ENCODE measurements at places on chromosomes 3 and 15.
A peak's percentile ranks its signal among the peaks of the same experiment; 100 is the strongest.

DNA sequence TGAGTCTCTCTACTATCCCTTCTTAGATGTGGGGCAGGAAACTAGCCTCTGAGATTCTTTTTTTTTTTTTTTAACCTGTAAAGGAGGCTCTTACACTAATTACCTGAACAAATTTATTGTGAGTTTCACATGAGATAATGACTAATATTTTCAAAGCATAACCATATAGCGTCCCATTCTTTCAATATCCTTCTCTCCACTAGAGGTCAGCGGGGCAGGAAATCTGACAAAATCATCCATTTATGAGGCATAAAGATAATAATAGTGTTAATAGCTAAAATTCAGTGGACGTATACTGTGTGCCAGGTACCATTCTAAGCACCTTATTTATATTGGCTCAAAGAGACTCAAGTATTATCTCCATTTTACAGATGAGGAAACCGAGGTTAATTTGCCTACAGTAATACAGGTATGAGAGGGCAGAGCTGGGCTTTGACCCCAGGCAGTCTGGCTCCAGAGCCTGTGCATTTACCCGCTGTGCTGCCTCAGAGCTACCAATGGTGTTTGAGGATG, 16.3 kb upstream of the SMAD6 start:
- DNase-seq, result no peak
- no peaks in the 10 kb centered on the region for H3K4me1 ChIP-seq
- no peak overlapping the region for H3K27ac ChIP-seq
- no peak overlapping the region for H3K4me3 ChIP-seq

GRCh38 chr15:74892313-74892712, 2.5 kb downstream of the MPI start:
- no peaks in the 10 kb centered on the region for H3K36me3 ChIP-seq
- DNase-seq, result no peak
- no peak overlapping the region for H3K4me3 ChIP-seq
- no peaks in the 10 kb centered on the region for H3K4me1 ChIP-seq
- no peak overlapping the region for H3K27ac ChIP-seq

- H3K27ac ChIP-seq, result peak overlapping the region; percentile 63
- no peaks in the 10 kb centered on the region for H3K4me1 ChIP-seq
Observed at GRCh38 chr15:64800476-64800875, 25.0 kb downstream of the PIF1 start.

DNA sequence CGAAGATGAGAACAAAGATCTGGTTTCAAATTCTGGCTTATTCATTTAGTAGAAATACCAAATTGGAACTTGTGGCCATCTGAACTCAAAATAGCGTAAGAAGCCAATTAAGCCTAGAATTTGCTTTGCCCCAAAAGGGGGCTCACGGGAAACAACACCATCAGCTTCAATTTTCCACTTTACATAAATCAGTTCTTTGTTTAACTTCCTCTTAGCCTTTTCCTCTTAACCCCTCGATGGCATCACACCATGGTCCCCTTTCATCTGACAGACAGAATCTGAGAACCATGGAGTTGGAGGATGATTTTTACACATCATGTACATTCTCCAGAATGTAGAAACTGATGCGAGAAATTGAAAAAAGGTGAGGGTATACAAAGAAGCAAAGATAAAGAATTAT, 207.0 kb downstream of the FOXP1 start:
- H3K4me1 ChIP-seq, result no peaks in the 10 kb centered on the region
- no peak overlapping the region for H3K4me3 ChIP-seq
- H3K27me3 ChIP-seq, result no peaks in the 10 kb centered on the region
- DNase-seq, result no peak
- no peaks in the 10 kb centered on the region for H3K36me3 ChIP-seq
- H3K27ac ChIP-seq, result no peak overlapping the region

- no peaks in the 10 kb centered on the region for H3K27me3 ChIP-seq
- H3K36me3 ChIP-seq, result no peaks in the 10 kb centered on the region
- H3K27ac ChIP-seq, result no peak overlapping the region
- no peaks in the 10 kb centered on the region for H3K4me1 ChIP-seq
- no peak for DNase-seq
Observed at GRCh38 chr15:51861557-51862359, 32.3 kb downstream of the TMOD3 start.

DNA sequence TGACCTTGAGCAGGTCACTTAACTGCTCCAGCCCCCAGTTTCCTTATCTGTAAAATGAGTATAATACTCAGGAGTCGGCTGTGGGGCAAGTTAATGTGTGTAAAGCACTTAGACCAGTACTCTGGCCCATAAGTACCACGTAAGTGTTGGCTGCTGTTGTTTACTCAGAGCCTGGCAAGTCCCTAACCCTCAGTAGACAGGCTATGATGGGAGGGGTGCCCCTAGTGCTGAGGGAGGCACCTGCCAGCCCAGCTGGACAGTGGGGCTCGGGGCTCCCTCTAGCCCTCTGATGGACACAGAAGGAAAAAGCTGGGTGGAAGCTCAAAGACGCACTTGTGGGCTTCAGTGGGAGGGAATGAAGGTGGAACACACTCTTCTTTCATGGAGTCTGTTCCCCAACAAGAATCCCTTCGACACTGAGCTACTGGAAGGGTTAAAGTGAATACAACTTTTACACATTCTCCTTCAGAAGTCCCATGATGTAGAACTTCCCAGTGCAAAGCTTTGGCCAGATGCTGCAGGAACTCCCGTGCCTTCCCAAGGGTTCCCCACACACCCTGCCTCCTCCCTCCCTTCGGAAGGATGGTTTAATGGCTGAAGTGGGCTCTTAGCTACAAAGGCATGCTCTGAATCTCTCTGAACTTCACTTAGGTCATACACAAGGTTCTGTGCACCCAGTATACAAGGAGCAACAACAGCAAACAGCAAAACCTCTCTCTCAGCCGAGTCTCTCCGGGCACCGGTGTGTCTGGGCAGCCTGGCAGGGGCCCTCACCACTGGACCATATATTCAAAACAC, 25.4 kb downstream of the TMEM44 start:
- no peaks in the 10 kb centered on the region for H3K27me3 ChIP-seq
- DNase-seq, result no peak
- H3K36me3 ChIP-seq, result no peaks in the 10 kb centered on the region

GRCh38 chr3:147701195-147701594, 292.0 kb downstream of the ZIC1 start:
- no peaks in the 10 kb centered on the region for H3K27me3 ChIP-seq
- no peaks in the 10 kb centered on the region for H3K4me1 ChIP-seq
- no peak for DNase-seq
- H3K27ac ChIP-seq, result no peak overlapping the region
- H3K36me3 ChIP-seq, result no peaks in the 10 kb centered on the region

- H3K4me1 ChIP-seq, result no peaks in the 10 kb centered on the region
- H3K27ac ChIP-seq, result peak overlapping the region; percentile 96
- no peaks in the 10 kb centered on the region for H3K27me3 ChIP-seq
- H3K36me3 ChIP-seq, result no peaks in the 10 kb centered on the region
- DNase-seq, result no peak
- peak overlapping the region; percentile 62 for H3K4me3 ChIP-seq
Observed at GRCh38 chr3:128681369-128681829, 30.8 kb upstream of the RPN1 start.

GRCh38 chr15:62244762-62245161, 79.7 kb upstream of the C2CD4B start:
- no peaks in the 10 kb centered on the region for H3K36me3 ChIP-seq
- no peak overlapping the region for H3K27ac ChIP-seq
- H3K4me1 ChIP-seq, result no peaks in the 10 kb centered on the region
- no peak overlapping the region for H3K4me3 ChIP-seq
- DNase-seq, result no peak

DNA sequence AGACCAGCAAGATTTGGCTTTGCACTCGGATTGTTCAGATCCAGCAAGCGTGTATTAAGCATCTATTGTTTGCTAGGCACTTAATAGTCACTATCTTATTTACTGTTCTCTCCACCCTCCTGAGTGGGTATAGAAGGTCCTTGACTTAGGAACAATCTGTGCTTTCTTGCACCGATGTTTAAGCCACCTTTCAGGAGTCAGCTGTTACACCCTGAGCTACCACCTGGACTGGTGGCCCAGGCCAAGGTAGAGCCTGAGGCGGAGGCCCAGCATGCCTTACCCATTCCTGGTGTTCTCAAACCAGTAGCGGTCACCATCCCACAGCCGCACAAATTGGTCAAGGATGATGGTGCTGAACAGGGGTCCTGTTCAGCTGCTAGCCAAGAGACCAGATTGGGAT, 10.0 kb downstream of the DUOX1 start:
- H3K4me1 ChIP-seq, result no peaks in the 10 kb centered on the region
- DNase-seq, result no peak
- H3K27me3 ChIP-seq, result peaks cover 12% of the 10 kb centered on the region
- H3K4me3 ChIP-seq, result no peak overlapping the region
- H3K36me3 ChIP-seq, result no peaks in the 10 kb centered on the region

DNA sequence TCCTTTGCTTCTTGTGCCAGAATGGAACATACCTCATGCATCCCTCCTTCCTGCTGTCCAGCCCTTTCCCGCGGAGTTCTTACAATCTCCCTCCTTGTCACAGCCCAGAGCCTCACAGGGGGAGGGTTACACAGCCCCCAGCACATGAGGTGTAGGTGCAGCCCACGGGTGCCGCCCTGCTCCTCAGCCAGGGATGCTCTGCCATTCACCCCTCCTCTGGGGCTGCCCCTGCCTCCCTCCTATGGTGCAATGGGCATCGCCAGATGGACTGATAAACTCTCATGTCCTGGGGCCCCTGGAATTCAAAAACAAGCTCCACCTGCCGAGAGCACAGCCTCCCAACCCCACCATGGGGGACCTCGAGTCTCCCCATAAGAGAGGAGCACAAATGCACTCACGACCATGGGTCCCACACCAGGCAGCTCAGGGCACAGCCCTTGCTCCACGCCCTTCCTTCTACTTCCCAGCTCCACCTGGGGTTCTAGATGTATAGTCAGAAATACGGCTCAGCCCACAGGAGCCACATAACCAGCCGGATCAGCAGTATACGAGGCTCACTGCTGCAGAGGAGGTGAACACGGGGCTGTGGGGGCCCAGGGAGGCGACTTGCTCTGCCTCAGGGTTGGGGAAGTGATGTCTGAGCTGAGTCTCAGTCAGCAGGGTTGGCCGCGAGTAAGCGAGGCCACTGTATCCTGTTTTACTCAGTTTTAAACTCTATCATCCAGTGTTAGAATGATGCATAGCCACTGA, 269.7 kb upstream of the LYSMD4 start:
- H3K36me3 ChIP-seq, result no peaks in the 10 kb centered on the region
- H3K27me3 ChIP-seq, result no peaks in the 10 kb centered on the region
- H3K27ac ChIP-seq, result no peak overlapping the region
- no peaks in the 10 kb centered on the region for H3K4me1 ChIP-seq
- H3K4me3 ChIP-seq, result no peak overlapping the region

DNA sequence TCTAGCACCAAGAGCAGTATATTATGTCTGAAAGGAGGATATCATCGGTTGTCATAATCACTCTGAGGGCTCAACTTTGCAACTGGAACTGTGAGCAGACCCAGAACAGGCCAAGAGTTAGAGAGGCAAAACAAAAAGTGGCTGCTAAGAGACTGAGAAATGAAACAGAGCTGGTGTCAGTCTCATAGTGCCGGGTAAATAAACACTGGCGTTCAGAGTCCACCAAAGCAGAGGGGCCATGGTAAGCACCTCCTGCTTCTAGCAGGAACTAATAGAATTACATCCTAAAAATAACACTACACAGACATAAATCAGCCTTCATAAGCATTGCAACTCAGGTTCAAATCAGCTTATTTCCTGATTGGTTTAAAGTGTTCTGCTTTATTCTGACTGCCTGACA, 10.3 kb upstream of the IL12A start:
- no peaks in the 10 kb centered on the region for H3K4me1 ChIP-seq
- no peak overlapping the region for H3K4me3 ChIP-seq
- no peak overlapping the region for H3K27ac ChIP-seq

- H3K4me1 ChIP-seq, result no peaks in the 10 kb centered on the region
- no peaks in the 10 kb centered on the region for H3K36me3 ChIP-seq
- no peak overlapping the region for H3K27ac ChIP-seq
Observed at GRCh38 chr3:18058666-18059065, 316.2 kb upstream of the TBC1D5 start.

GRCh38 chr3:15924914-15925313, 127.1 kb upstream of the ANKRD28 start:
- no peak overlapping the region for H3K4me3 ChIP-seq
- H3K36me3 ChIP-seq, result no peaks in the 10 kb centered on the region
- DNase-seq, result no peak
- H3K4me1 ChIP-seq, result no peaks in the 10 kb centered on the region

DNA sequence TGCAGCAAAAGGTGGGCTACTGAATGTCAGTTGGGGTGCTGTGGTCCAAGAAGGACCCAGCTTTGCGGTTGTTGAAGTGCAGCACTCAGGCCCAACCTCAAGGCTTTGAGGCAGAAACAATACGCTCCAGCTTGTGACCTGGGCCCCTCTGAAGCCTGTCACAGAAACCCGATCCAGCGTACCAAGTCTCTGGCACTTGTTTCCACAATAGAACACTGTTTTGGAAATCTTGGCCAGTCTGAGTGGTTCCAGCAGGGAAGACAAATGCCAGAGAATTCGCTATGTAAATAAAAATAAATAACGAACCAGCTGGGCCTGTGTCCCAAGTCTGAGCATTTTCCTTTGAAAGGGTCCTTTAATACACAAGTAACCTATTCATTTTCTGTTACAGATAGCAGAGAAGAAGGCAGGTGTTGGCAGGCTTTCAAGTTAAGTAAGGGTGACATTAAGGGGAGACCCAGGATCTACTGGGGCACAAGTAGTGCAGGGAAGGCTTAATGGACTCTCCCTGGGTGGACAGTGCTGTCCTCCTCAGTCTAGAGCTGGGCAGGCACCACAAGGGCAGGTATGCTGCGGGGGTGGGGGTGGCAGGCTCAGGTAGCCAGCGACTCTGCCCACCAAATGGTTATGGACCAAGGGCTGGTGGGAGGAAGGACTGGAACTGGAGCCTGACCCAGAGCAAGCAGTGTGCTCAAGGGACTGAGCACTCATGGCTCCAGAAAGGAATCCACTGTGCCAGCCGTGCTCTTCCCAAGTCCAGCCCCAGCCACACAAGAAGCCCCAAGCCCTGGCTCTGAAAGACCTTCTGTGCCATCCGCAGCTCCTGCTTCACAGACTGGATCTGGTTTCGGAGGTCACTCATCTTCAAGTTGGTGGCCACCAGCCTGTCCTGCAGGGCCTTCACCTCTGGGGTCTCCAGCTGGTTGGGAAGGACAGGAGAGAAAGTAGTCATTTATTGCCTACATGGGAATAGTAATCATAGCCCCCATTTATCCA, 26.3 kb downstream of the CCDC13 start:
- no peak overlapping the region for H3K4me3 ChIP-seq
- no peak for DNase-seq
- no peaks in the 10 kb centered on the region for H3K27me3 ChIP-seq

- no peak overlapping the region for H3K4me3 ChIP-seq
- DNase-seq, result no peak
- H3K27me3 ChIP-seq, result no peaks in the 10 kb centered on the region
- H3K36me3 ChIP-seq, result no peaks in the 10 kb centered on the region
- no peaks in the 10 kb centered on the region for H3K4me1 ChIP-seq
Observed at GRCh38 chr3:61901986-61902385, 340.6 kb downstream of the PTPRG start.
